Fibroblast of gingiva (primary cell): ENCODE measurements at places on chromosomes 2 and 18.

DNA sequence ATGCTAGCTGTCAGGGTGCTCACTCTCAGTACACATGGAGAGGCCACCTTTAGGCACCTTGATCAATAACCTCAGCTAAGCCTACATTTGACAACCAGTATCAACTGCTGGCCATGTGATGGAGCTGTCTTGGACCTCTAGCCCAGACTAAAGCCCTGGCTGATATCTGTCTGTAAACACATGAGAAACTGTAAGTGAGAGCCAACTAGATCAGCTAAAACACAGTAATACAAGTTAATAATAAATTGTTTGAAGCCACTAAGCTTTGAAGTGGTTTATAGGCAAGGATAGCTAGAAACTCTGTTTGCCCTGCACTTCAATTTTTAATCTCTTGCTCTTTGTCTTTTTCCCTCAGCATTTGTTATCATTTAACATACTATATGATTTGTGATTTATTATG is 407.1 kb downstream of the SPAG16 start:
- DNase-seq: no peak

DNA sequence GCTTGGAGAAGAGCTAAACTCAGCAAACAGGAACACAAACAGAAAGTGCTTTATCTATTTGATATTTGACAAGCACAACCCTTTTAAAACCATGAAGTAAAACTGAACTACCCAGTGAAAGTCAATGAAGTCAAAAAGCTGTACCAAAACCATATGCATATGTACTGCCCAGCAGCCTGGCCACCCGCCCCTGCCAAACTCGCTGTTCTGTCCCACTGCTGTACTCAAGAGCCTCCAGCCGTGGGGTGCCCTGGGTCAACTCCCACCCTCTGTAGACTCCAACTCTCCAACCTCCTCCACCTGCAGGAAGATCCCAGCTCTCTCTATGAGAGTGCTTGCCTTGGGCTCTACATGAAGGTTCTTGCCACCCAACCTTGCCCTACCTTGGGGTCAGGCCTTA is 268.2 kb downstream of the AGPS start:
- no peak for DNase-seq

DNA sequence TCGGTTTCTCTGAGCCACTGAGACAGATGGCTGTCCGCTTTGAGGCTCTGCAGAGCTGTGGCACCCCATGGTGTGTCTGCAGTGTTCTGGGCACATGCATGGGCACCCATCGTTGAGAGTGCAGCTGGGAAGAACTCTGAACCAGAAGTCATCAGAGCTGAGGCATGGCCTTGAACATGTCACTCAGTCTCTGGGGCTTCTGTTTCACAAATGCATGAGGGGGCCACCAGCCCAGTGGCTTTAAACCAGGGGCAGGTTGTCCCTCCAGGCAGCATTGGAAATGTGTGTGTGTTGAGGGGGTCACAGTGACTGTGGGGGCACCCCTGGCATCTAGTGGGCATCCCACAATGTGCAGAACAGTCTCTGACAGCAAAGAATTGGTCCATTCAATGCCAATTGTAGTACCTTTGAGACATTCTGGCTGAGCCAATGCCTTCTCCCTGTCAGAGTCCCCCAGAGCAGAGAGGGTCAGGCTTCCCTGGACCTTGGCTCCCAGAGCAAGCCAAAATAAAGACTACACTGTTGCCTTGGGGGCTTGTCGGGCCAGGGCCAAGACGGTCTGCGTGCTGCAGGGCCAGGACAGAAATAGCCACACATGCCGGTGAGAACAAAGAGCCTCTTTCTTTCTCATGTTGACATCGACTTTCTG is 9.3 kb upstream of the PSMD1 start:
- DNase-seq: no peak

- DNase-seq: no peak
Observed at GRCh38 chr2:38863061-38863695, 12.6 kb downstream of the DHX57 start.

GRCh38 chr2:202098291-202098690 is 25.2 kb downstream of the KIAA2012 start:
- DNase-seq: no peak

DNA sequence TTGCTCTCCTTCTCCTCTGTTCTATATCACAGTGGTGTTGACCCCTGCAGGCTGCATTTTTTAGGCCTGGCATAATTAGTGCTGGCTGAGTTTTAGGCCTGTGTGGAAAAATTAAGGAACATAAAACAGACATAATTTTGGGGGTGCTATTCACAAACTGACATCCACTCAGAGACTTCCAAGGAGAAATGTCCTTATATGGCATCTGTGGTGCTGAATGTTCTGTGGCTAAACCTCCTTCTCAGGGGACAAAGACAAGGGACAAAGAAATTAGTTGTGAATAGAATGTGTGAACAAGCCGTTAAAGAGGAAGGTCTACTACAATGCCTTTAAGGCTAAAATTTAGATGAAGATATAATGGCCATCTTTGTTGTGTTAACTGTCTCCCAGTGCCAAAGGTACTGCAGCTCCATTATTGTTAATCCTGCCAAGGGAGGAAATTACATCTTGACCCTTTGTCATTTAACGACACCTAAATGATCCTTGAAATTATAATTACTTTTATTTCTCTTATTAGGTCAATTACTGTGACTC is 870.0 kb upstream of the CHAC2 start:
- no peak for DNase-seq

GRCh38 chr2:238518821-238519186 is 92.1 kb downstream of the ASB1 start:
- DNase-seq: no peak

DNA sequence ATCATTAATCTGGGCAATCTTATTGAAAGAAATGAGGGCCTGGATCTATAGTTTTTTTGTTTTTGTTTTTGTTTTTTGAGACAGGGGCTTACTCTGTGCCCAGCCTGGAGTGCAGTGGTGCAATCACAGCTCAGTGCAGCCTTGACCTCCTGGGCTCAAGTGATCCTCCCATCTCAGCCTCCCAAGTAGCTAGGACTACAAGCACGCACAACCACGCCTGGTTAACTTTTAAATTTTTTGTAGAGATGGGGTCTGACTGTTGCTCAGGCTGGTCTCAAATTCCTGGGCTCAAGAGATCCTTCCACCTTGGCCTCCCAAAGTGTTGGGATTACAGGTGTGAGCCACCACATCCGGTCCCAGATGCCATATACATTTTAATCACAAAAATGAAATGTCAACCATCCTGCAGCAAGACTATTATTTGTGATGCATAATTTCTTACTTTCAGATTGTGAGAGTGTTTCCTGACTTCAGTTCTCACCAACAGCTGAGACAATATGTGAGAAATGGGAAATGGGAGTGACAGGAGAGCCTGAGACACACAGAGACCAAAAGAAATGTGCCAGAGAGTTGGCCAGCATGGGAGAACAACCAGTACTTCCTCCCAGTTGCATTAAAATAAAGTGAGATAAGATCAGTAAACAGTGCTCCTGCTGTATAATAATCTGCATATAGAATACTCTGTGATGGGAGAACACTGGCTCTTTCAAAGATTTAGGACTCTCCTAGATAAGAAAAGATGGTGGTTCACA is 87.6 kb downstream of the METTL8 start:
- DNase-seq: no peak

GRCh38 chr18:24915547-24915946 is 436.4 kb downstream of the ZNF521 start:
- DNase-seq: peak; percentile 16
